ENCODE measurements at places on chromosomes 2 and 18. TPM values are rescaled to one million over a fixed set of nuclear protein-coding genes. Genes with fewer than 3 reads are reported as not detected.
A peak's percentile ranks its signal among the peaks of the same experiment; 100 is the strongest.

GRCh38 chr2:46893269-46893939, 22.2 kb downstream of the MCFD2 start:
- H3K27me3 ChIP-seq = no peaks in the 10 kb centered on the region
- H3K4me3 ChIP-seq = no peak overlapping the region
- no peak overlapping the region for H3K27ac ChIP-seq
- H3K36me3 ChIP-seq = no peaks in the 10 kb centered on the region

GRCh38 chr2:201220102-201220570, 37.2 kb downstream of the CASP10 start:
- no peaks in the 10 kb centered on the region for H3K4me1 ChIP-seq
- DNase-seq = peak; percentile 27
- no peak overlapping the region for H3K4me3 ChIP-seq
- no peaks in the 10 kb centered on the region for H3K27me3 ChIP-seq
- no peak overlapping the region for H3K27ac ChIP-seq

DNA sequence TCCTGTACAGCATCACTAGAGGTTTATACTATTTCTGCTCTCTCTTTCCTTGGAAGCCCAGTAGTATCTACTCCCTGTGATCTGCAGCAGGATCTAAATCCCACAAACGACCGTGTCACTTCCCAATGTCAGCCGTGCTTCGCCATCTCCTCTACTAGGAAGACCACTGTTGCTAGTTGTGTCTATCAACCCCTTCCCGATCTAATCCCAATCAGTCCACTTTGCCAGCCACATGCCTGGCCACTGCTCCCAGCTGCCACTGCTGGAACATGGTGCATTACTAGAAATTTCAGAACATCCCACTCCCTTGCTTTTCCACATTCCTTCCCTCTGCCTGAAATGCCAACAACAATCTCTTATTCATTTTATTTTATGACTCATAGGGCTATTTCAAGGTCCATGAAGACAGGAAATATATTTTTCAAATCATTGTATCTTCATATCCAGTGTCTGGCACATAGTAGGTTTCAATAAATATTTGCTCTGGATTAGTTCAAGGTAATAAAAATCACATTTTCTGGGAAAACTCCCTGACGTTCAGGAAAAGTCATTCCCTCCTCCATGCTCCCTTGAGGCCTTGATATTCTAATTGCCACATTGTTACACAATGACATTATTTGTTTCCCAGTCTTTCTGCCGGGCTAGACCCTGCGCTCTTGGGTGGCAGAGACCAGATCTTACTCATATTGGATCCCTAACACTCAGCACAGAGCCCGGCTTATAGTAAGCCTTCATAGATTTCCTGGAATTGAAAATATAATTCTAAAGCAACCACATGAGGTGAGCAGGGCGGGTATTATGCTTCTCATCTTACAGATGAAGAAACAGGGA, 2.1 kb upstream of the TRIB2 start:
- H3K27me3 ChIP-seq = no peaks in the 10 kb centered on the region
- DNase-seq = no peak
- H3K36me3 ChIP-seq = no peaks in the 10 kb centered on the region
- H3K4me1 ChIP-seq = peaks cover 19% of the 10 kb centered on the region

GRCh38 chr2:142131010-142131669, at the start of gene LRP1B:
Gene LRP1B (minus strand): TSS chr2:142131016. CDS start chr2:142130729, 287 bp downstream.
- peak within 1 kb of the TSS; percentile 89 for H3K27ac ChIP-seq
- H3K4me1 ChIP-seq = no peaks in the 10 kb centered on the region
- no peaks in the 10 kb centered on the region for H3K36me3 ChIP-seq
- DNase-seq = peak; percentile 40
- no peaks in the 10 kb centered on the region for H3K27me3 ChIP-seq

MAP2 gene
- polyA plus RNA-seq = 11.1 TPM

DNA sequence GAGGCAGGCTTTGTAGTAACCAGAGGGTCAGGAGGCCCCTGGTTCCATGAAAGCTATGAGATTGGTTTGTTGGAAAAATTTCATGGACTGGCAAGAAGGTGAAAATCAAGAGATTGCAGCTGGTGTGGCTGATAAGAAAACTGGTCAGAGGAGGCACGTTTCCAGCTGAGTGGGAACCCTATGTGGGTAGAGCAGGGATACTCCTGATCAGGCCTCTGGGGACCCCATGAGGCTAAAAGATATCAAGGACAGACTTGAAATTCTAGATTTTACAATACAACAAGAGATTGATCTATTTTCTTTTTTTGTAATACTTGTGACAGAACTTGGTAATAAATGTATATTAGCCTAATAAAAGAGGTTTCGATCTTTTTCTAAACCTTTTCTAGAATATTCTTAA, 1615.1 kb downstream of the DPP10 start:
- H3K27me3 ChIP-seq = no peaks in the 10 kb centered on the region
- no peak overlapping the region for H3K27ac ChIP-seq
- DNase-seq = peak; percentile 1
- no peak overlapping the region for H3K4me3 ChIP-seq

MAPK4 gene
- polyA plus RNA-seq = 0.02 TPM

GRHL1 gene
- polyA plus RNA-seq = 1.0 TPM

DNA sequence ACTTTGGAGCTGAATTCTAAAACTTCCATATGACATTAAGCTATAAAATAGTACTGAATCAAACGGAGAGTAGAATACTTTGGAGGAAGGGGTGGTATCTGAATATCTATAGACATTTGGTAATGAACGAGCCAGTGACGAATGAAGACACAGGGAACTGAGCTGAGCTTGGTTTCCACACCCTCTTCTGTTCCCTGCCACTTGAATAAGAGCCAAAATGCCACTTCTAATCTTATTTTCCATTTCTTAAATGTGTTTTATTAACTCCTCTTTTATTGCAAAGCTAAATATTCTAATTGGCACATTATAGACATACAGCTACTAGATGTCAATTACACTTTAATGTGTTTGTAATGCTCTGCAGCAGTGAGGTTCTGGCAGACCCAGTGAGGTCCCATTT, 76.1 kb downstream of the AFF3 start:
- H3K4me1 ChIP-seq = peaks cover 8% of the 10 kb centered on the region
- DNase-seq = no peak
- H3K36me3 ChIP-seq = no peaks in the 10 kb centered on the region
- H3K27me3 ChIP-seq = no peaks in the 10 kb centered on the region
- H3K4me3 ChIP-seq = no peak overlapping the region

DNA sequence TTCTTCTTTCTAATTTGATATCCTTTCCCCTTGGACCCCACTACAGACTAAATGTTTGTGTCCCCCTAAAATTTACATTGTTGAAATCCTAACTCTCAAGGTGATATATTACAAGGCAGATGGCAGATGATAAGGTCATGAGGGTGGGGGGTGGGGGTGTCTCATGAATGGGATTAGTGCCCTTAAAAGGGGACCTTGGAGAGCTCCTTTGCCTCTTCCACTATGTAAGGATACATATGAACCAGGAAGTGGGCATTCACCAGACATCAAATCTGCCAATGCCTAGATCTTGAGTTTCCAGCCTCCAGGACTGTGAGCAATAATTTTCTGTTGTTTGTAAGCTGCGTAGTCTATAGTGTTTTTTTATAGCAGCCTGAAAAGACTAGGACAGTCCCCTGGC, 89.1 kb downstream of the PLA2R1 start:
- H3K4me3 ChIP-seq = no peak overlapping the region
- no peak overlapping the region for H3K27ac ChIP-seq
- H3K4me1 ChIP-seq = no peaks in the 10 kb centered on the region
- no peaks in the 10 kb centered on the region for H3K27me3 ChIP-seq
- H3K36me3 ChIP-seq = no peaks in the 10 kb centered on the region
- no peak for DNase-seq

STON1 gene
- polyA plus RNA-seq = 4.2 TPM

- no peak for DNase-seq
- H3K27ac ChIP-seq = no peak overlapping the region
- H3K27me3 ChIP-seq = no peaks in the 10 kb centered on the region
- no peak overlapping the region for H3K4me3 ChIP-seq
- no peaks in the 10 kb centered on the region for H3K36me3 ChIP-seq
- peaks cover 4% of the 10 kb centered on the region for H3K4me1 ChIP-seq
These were observed 240.9 kb downstream of the AGAP1 start for GRCh38 chr2:235734688-235735231.

DNA sequence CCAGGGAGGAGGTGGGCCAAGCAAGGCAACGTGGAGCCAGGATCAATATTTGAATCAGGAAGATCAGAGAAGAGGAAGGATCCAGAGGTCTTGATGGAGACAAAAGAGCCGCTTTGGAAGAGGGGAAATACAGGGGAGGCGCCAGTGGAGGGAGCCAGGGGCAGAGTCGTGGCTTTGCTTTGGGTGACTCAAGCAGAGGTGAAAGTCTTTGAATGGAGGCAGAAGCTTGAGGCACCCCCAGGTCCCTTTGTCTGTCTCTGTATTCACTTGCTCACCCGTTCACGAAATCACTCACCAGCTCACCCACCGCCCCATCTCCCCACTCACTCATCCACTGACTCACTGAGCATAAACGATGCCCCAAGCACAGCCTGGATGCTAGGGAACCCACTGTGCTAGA, 134.1 kb downstream of the ACOXL start:
- no peaks in the 10 kb centered on the region for H3K4me1 ChIP-seq
- DNase-seq = no peak
- H3K27me3 ChIP-seq = peaks cover 12% of the 10 kb centered on the region
- no peak overlapping the region for H3K4me3 ChIP-seq
- H3K27ac ChIP-seq = no peak overlapping the region
- H3K36me3 ChIP-seq = no peaks in the 10 kb centered on the region

GRCh38 chr2:9212010-9212635, 5.5 kb downstream of the ASAP2 start:
- no peak overlapping the region for H3K27ac ChIP-seq
- peaks cover 40% of the 10 kb centered on the region for H3K4me1 ChIP-seq
- no peaks in the 10 kb centered on the region for H3K27me3 ChIP-seq
- H3K36me3 ChIP-seq = peaks cover 11% of the 10 kb centered on the region

GRCh38 chr2:42560899-42561298, 7.5 kb upstream of the MTA3 start:
- no peak overlapping the region for H3K4me3 ChIP-seq
- H3K27me3 ChIP-seq = no peaks in the 10 kb centered on the region

DNA sequence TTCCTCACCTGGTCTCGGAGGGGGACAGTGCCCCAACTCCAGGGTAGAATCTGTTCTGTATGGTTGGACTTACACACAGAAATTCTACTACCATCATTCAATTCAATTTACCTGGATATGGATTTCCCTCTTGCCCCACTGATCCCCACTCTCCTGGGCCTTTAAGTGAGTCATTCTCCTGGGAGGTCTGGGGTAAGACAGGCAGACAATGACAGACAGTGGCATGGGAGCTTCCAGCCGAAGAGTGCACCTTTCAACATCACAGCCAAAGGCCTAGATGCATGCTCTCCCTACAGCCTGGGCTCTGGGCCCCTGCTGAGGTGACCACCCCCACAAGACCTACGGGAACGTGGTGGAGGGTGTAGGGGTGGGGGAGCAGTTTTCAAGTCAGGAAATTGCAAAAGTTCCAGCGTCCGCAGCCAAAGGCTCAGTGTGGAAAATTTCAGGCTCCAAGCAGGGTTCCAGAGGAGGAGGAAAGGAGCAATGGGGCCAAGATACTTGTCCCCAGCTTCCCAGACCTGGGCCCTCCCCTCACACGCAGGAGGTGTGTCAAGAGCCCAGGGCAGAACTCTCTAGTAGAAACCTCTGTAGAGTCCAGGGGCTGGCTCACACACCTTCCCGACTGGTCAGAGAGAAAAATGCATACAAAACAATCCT, 296.4 kb downstream of the CYP26B1 start:
- no peak overlapping the region for H3K4me3 ChIP-seq
- H3K4me1 ChIP-seq = no peaks in the 10 kb centered on the region
- H3K27me3 ChIP-seq = no peaks in the 10 kb centered on the region
- DNase-seq = no peak
- H3K27ac ChIP-seq = no peak overlapping the region

- no peak overlapping the region for H3K4me3 ChIP-seq
- no peaks in the 10 kb centered on the region for H3K4me1 ChIP-seq
- no peaks in the 10 kb centered on the region for H3K27me3 ChIP-seq
These were observed 788.4 kb upstream of the SOX11 start for GRCh38 chr2:4903656-4904348.

- H3K27ac ChIP-seq = peak overlapping the region; percentile 91
- no peaks in the 10 kb centered on the region for H3K27me3 ChIP-seq
- H3K4me1 ChIP-seq = peaks cover 85% of the 10 kb centered on the region
- no peak overlapping the region for H3K4me3 ChIP-seq
- peaks cover 33% of the 10 kb centered on the region for H3K36me3 ChIP-seq
These were observed 17.0 kb downstream of the SMAD7 start for GRCh38 chr18:48933578-48934414.

GRCh38 chr18:35071819-35072247, 30.6 kb downstream of the MAPRE2 start:
- H3K36me3 ChIP-seq = no peaks in the 10 kb centered on the region
- no peak for DNase-seq
- peaks cover 23% of the 10 kb centered on the region for H3K4me1 ChIP-seq
- no peak overlapping the region for H3K4me3 ChIP-seq

PLA2R1 gene
- not detected for polyA plus RNA-seq

DNA sequence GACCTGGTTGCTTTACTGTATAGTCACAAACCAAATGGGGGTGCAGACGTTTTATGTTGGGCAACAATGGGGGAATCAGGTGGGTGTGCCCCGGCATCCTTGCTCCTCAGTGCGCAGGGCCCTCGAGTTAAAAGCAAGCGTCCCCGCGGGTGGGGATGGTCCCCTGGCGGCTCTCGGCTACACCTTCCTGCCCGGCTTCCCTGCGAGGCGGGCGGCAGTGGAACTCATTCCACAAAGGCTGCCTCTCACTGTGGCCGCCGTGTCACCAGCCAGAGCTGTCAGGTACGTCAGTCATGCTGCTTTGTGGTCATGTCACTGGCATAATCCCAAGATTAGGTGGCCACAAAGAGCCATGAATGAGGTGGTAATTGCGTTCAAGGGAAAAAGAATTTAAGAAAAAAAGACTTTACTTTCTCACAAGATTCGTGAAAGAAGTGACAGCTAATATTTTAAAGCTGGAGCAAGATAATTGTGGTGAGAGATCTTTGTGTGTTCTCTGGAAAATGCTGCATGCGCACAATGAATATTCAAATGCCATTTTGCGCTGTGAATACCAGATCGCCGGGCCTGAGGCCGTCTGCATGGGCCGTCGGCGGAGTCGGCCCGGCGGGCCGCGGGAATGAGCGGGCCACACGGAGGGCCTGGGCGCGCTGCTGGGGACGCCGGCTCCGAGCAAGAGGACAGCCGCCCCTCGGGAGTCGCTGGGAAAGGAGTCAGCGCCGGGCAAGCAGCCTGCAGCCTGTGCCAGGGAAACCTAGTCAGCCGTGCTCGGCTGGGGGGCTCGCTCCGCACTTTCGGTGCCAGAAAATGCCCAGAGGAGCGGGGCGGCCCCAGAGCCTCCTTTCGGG, 82.3 kb upstream of the LDLRAD4 start:
- H3K4me1 ChIP-seq = no peaks in the 10 kb centered on the region
- no peak overlapping the region for H3K27ac ChIP-seq
- peak; percentile 82 for DNase-seq
- H3K36me3 ChIP-seq = no peaks in the 10 kb centered on the region

DCDC2C gene
- not detected for polyA plus RNA-seq

GRCh38 chr2:190486037-190486623, 48.4 kb downstream of the NEMP2 start:
- H3K4me1 ChIP-seq = no peaks in the 10 kb centered on the region
- peaks cover 16% of the 10 kb centered on the region for H3K36me3 ChIP-seq
- H3K27me3 ChIP-seq = no peaks in the 10 kb centered on the region
- no peak for DNase-seq
- H3K4me3 ChIP-seq = no peak overlapping the region
- H3K27ac ChIP-seq = no peak overlapping the region

PID1 gene
- polyA plus RNA-seq = 0.16 TPM

HNMT gene
- polyA plus RNA-seq = 1.8 TPM

CFC1 gene
- not detected for polyA plus RNA-seq

SP140 gene
- polyA plus RNA-seq = 0.75 TPM

TNP1 gene
- not detected for polyA plus RNA-seq

GRCh38 chr2:53695575-53695974, 72.0 kb upstream of the CHAC2 start:
- H3K27me3 ChIP-seq = no peaks in the 10 kb centered on the region
- no peak overlapping the region for H3K4me3 ChIP-seq
- no peak overlapping the region for H3K27ac ChIP-seq
- peaks cover 12% of the 10 kb centered on the region for H3K36me3 ChIP-seq
- DNase-seq = no peak

ZNF804A gene
- polyA plus RNA-seq = 0.02 TPM

GPR35 gene
- 1.2 TPM for polyA plus RNA-seq

TGFA gene
- not detected for polyA plus RNA-seq
